ENCODE measurements at places on chromosomes 3 and 15.
A peak's percentile ranks its signal among the peaks of the same experiment; 100 is the strongest.

DNA sequence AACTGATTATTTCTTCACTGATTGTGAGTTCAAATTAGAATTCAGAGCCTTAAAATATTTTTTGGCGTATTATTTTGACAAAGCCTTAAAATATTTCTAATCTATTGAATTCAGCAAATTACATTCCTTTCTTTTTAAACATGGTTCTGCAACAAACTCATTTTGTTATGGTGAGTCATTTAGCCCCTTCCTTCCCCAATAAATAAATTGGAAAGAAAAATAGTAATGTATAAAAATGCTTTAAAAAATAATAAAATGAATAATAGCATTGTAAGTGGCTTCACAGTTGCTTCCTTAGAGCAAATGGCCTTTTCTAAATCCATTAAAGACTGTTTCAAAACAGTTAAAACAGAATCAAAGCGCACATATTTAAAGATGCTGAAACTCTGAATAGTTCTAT is 12.1 kb downstream of the CSNK1G1 start:
- DNase-seq = no peak

- DNase-seq = peak; percentile 86
These were observed 133.3 kb downstream of the MYLK start for GRCh38 chr3:123750659-123751420.

GRCh38 chr3:165188452-165188851 is 7.7 kb downstream of the SLITRK3 start:
- DNase-seq = no peak

DNA sequence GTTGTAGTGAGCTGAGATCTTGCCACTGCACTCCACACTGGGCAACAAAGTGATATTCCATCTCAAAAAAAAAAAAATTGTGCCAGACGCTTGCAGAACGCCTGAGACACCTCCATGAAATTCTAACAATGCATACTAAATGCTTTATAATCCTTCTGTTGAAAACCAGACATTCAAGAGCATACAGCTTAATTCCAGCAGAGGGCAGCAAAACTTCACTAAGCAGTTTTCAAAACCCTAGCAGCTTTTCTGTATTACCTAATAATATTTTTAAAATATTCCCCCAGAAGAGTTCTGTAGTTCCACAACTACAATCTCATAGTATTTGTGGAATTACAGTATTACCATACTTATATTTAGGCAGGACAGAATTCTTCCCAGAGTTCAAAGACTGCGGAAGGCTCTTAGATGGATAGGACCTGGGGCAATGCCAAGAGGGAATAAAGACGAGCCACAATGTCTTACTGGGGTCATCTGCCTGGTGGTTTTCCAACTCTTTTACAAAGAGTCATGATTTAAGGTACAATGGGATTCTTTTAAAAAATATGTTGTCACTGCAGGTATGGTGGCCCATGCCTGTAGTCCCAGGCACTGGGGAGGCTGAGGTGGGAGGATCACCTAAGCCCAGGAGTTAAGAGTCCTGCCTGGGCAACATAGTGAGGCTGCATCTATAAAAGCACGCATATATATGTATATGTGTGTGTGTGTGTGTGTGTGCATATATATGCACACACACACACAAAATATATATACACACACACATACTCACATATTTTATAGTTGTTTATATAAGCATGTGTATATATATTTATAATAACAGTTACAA is 19.6 kb upstream of the TASOR start:
- peak; percentile 29 for DNase-seq

DNA sequence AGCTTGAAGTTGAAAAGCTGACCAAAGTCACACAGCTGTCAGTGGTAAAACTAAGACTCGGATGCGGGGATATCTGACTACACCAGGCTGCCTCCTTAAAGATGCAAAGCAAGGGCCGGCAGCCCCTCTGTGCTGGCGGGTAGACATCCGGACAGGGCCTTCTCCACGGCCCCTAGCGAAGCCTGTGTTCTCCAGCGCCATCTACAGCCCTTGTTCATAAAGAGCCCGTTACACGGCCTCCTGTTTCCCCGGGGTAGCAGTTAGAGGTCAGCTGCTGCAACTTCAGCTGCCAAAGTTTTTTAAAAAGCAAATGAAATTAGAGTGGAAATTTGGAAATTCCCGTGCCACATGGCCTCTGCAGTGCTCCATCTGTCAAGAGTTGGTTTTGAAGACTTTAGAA is 383.0 kb downstream of the TBL1XR1 start:
- peak; percentile 53 for DNase-seq

- no peak for DNase-seq
These were observed 32.8 kb upstream of the PYDC2 start for GRCh38 chr3:191428177-191428576.

DNA sequence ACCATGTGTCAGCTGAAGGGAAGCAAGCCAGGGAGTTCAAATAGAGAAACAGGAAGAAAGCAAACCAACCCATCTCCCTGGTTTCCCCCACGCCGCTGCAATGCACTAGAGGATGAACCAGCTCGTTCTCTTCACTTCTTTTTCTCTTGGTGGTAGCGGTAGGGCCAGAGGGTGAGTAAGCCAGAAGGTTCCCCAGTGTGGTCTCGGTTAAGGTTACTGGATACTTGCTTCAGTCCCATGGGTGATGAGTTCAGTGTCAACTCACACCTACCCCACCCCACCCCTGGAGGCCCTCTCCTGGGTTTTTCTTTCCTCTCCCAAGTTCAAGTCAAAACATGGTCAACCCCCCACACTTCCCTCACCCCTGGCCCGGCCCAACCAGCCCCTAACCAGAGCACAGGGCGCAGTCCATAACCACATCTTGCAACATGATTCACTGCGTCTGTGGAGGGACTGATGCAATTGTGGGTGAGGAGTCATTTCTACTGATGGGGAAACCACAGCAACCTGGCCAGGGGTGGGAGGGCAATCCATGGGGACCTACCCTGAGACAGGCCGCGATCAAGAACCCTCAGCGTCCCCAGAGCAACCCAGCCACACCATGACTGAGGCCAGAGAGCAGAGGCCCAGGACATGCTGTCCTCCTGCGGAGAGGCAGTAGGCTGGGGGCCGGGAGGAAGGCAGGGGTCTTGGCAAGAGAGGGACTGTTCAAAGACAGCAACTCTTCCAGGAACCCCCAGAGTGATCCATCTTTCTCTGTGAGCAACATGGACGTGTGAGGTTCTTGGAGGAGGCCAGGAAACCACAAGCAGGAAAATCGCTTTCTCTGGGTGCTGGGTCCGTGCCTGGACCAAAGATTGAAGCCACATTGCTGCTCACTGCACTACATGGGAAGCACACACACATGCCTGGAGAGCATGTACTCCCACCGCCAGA is 276.6 kb downstream of the UACA start:
- peak; percentile 88 for DNase-seq

DNA sequence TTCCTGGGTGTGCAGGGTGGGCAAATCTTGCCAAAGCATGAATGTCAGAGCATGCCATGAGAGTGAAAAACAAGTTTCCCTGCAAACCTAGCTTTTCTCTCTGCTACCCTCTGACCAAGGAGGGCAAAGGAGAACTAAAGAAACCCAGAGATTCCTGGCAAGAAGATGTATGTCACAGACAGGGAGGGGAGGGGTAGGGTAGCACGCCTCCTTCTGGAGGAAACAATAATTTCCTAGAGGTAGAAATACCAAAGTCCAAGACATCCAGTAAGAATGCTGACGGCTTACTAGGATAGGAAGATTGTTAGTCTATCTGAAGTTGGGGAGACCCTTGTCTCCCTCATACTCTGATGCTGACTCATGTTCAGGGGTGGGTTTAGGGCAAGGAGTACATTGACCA is 203.9 kb downstream of the NR1D2 start:
- no peak for DNase-seq

GRCh38 chr3:56761023-56761422 is 40.7 kb downstream of the ARHGEF3 start:
- no peak for DNase-seq
